ENCODE measurements at places on chromosomes 11 and 22. TPM values are rescaled to one million over a fixed set of nuclear protein-coding genes. Genes with fewer than 3 reads are reported as not detected.

The RASD2 gene
- total RNA-seq: 9.4 TPM

The TRPM5 gene
- not detected for total RNA-seq

The RTN4R gene
- total RNA-seq: 0.75 TPM

The CYP2R1 gene
- 5.0 TPM for total RNA-seq

The ST14 gene
- total RNA-seq: 1.8 TPM

- peak; percentile 46 for DNase-seq
Observed at GRCh38 chr11:111975076-111975806, 38.1 kb downstream of the DIXDC1 start.

GRCh38 chr11:119726585-119727522 is 2.1 kb downstream of the NECTIN1 start:
- no peak for DNase-seq

DNA sequence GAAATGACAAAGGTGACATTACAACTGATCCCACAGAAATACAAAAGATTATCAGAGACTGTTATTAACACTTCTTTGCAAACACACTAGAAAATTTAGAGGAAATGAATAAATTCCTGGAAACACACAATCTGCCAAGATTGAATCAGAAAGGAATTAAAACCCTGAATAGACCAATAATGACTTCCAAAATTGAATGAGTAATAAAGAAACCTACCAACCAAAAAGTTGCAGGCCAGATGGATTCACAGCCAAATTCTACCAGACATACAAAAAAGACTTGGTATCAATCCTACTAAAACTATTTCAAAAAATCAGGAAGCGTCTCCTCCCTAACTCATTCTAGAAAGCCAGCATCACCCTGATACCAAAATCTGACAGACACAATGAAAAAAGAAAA is 17.2 kb downstream of the RAB38 start:
- no peak for DNase-seq

DNA sequence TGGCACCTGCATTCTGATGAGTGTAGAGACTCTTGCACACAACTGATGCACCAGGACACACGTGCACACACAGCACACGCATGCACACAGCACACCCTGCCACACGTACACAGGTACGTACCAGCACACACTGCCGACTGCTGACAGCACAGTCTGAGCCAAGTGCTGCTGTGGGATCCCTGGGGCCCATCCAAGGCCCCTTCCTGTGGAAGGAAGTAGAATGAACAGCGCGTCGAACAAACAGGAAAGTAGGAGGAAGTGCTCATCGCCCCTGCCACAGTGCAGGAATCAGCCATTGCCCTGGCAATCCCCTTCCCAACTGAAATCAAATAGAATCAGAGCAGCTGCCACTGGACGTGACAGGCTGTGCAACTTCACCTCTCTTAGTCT is 57.9 kb downstream of the CD82 start:
- DNase-seq: peak; percentile 52

DNA sequence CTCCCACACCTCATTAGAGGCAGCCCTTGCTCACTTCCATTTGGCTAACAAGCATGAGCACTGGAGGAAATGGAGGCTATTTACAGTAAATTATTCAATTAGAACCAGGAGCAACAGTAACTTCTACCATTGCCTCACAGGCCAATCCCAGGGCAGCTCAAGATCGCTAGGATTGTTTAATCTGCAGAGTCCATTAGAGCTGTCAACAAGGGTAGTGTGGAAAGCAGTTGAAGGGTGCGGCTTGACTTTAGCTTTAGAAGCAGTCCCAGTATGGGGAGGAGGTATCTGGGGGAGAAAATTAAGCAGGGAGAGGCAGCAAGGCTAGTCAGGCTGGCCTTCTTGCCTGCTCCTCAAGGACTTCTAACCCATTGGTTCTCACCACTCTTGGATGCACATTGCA is 38.3 kb upstream of the CYP2R1 start:
- no peak for DNase-seq

DNA sequence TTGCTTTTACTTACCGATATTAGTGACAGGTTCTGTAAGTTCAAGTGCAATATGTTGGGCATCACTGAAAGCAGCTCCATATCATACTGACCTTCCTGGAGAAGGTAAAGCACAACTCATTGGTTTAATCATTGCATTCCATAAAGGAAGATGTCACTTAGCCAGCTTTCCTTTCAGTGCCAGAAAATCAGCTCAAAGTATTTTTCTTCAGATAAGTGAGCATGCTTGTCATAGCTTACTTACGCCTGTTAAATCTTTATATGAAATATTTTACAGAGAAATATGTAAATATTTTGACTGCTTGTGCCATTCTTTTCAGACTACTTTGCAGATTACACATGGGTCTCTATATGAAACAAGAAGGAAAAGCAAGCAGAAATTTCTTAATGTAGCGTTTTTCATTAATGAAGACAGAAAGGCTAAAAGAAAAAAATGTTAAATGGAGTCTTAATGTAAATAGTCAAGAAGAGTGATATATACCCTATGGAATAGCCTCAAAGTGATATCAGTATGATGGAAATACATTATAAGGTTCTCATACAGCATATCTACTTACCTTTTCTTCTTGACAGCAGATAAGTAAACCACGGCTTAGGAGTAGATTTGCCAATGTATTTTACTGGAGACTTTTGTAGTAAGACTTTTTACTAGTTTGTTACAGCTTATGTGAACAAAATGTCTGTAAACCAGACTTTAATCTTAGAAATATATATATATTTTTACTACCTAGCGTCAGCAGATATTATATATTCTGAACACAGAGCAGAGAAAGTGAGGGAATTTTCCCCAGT is 649.7 kb downstream of the METTL15 start:
- DNase-seq: no peak

DNA sequence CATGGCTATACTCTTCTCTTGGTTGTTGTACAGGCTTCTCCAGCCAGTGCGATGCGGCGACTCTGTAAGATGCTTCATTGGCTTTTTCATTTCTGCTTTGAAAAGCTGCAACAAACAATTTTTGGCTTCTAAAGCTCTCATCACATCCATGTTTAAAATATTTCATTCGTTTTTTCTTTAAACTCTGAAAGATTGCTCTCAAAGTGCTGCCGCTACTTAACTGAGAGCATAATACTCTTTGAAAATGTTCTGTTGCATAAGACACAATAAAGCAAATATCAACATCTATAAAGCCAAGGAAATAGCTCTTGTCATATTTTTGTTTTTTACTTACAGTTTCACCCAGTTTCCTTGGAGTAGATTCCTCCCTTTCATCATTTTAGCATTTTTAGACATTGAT is 468.3 kb downstream of the TBC1D22A start:
- DNase-seq: no peak

DNA sequence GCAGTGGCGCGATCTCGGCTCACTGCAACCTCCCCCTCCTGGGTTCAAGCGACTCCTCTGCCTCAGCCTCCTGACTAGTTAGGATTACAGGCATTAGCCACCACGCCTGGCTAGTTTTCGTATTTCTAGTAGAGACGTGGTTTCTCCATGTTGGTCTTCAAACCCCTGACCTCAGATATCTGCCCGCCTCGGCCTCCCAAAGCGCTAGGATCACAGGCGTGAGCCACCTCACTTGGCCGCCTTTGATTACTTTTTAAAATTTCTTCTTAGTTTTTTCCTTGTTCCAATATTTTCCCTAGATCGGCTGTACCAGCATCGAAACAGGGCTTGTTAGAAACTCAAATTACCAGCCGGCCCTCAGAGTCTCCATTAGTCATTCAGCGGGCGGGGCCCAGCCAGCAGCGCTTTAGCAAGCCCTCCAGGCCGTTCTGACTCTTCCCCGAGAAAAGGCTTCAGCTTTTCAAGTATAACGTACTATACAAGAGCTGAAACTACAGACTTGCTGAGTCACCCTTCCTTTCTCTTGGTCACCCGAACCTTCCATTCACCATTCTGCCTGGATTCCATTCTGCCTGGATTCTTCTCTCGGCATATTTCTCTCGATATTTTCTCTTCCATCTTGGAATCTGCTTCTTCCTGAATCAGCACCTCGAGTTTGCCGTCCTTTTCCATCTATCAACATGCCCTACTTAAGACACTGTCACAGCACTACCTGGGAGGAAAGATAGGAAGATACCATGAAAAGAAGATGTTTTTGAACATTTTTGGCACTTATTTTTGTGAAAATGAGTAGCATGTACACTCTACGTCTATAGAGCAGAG is 6.7 kb upstream of the CAPRIN1 start:
- DNase-seq: no peak

DNA sequence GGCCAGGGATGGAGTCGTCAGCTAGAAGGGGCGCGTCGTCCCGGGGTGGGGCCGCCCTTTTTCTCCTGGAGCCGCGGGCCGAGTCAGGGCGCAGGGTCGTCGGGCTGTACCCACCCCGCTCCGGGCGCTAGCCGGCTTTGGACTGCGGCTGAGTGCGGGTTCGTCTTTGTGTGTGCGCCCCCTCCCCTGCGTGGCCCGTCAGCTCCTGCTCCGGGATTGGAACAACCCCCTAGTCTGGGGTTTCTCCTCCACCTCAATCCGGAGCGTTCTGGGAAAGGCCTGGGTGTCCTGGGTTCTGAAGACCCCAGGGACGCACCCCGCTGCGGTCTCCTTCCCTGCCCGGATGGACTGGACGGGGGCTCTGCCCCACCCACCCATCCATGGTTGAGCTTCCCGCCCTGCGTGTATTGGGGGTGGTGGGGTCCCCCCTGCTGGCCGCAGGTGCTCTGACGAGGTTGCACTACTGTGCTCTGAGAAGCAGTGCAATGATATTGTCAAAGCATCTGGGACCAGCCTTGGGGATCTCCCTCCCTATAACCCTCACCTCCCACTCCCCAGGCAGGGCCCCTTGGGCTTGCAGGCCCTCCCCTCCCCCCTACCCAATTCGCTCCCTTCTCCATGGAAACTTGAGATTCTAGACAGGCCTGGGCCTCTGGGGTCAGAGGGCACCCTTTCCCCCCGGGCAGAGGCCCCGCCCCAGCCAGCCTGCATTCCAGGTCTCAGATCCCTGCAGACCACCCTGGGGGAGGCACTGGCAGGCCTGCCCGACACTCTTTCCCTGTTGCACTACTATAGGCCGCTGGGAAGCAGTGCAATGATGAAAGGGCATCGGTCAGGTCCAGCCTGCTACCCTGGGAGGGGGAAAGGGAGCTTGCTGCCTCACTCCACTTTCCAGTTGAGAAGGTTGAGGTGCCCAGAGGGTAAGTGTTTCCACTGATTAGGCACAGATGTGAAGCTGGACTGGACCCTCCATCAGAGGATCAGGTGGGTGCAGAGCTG is 10.7 kb downstream of the SDF2L1 start:
- DNase-seq: no peak

- peak; percentile 80 for DNase-seq
Observed at GRCh38 chr11:74702383-74703007, 28.7 kb downstream of the CHRDL2 start.

DNA sequence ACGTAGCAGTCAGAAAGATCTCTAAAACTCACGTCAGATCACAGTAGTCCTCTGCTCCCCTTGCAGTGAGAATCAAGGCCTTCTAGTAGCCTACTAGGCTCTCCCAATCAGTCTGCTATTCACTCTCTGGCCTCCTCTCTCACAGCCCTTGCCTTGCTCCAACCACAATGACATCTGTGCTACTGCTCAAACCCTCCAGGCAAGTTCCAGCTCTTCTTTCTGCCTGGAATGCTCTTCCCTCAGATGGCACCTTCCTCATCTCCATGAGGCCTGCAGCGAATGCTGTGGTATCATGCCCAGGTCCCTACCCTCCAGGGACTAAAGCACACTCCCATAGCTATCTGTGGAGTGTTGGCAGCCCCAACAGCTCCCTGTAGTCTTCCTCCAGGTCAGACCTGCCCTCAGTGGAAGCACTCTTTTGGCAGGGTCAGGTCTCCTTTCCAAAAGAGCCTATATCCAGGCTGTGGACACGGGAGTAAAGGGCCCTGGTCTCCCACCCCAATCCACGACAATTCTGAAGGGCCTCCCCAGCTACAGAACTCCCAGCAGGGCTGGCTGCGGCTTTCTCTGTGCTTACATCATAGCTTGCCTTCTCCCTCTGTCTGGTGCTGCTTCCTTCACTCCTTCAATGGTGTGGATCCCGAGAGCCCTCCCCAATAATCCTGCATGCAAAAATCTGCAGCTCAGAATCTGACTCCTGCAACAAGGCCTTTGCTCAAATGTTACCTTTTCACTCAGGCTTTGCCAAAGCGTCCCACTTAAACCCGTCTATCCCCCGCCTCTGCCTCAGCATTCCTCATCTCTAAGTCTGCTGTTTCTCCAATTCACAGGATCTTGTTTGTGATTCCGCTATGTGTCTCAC is 8.9 kb downstream of the HIRA start:
- no peak for DNase-seq

GRCh38 chr11:35006389-35007128 is 90.1 kb downstream of the PDHX start:
- DNase-seq: no peak

- DNase-seq: peak; percentile 70
Observed at GRCh38 chr22:38317995-38318715, 922 bp upstream of the CSNK1E start.

DNA sequence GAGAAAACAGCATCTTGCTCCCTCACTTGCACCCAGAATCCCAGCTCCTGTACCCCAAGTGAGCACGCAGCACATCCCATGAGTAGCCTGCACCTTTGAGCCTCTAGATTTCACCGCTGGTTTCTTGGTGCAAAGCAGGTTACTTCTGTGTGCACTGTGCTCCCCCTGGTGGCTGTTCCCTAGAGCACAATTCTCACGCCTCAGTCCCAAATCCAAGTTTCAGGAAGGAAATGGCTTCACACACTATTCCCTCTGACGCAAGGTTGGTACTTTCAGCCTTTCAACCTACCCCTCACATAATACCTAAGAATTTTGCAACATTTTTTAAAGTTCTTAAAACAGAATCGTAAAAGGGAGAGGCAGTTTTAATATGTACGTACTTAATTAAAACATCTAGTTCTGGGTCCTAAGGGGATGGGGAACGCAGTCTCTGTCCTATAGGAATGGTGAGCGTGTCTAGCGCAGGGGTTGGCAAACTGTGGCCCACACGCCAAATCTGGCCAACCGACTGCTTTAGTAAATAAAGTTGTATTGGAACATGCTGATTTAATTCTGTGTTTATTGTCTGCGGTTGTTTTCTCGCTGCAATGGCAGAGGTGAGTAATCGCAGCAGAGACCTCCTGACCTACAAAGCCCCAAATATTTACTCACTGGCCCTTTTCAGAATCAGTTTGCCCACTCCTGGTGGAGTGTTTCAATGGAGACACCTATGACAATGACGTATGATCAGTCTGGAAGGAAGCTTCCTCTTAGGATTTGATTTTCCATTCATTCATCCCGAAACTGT is 27.5 kb downstream of the DHCR7 start:
- no peak for DNase-seq

Measured in Right ventricle myocardium superior (tissue), 1 donor.